ENCODE measurements at places on chromosomes 16 and 17.

DNA sequence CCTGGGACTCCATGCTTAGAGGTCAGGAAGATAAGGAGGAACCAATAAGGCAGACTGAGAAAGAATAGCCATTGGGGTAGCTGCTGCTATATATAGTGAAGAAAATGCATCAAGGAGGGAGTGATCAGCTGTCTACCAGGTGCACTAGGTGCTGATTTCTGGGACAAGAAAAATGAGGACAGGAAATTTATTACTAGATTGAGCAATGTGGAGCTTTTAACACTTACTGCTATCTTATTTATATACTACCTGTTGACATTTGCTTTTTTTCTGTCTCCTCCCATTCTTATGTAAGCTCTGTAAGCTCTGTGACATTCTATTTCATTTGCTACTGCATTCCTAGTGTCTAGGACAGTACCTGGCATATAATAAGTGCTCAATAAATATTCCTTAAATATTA lies 53.7 kb upstream of the DHX40 start:
- DNase-seq = no peak

DNA sequence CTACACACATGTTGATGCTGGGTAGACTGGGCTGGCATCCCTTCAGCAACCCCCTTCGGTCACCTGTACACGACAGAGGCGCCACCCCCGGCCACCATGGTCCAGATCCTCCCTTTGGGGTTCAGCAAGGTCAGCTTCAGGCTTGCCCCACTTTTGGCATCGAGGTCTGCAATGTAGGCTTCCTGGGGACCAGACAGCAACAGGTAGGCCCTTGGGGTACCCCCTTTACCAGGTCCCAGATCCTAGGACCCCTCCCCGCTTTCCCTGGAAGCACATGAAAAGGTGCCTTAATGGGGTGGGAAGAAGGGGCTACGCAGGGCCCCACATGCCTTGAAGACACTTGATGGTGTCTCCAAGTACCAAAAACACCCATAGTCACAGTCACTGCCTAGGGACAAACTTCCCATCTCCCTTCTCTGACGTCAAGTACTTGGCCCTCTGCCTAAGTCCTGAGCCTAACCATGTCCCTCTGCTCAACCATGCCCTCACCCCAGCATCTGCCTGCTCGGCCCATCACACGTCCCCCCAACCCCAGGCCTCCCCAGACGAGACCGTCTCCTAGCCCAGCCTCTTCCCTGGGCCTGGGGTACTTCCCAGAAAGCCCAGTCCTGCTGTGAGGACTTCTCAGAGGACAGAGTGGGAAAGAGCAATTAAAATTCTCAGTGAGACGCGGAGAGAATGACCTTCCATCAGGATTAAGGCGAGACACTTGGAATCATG lies 12.1 kb downstream of the ACLY start:
- no peak for DNase-seq

DNA sequence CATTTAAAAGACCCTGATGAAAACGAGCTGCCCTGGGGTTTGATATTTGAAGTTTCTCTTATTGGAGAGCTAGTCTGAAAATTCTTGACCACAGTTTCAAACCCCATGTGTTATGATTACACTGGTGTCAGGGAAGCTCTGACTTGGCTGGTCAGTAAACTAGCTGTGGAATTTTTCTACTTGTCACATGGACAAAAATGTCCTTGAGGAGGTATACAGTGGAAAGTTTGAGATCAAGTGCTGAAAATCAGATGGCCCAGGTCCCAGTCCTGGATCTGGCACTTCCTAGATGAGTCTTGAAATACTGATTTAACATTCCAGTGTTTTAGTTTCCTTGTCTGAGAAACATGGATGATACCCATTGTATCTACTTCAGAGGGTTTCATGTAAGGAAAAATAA lies 30.7 kb upstream of the SOX9 start:
- no peak for DNase-seq

GRCh38 chr16:66587881-66588600 lies 8.8 kb downstream of the CMTM2 start:
- DNase-seq = no peak

DNA sequence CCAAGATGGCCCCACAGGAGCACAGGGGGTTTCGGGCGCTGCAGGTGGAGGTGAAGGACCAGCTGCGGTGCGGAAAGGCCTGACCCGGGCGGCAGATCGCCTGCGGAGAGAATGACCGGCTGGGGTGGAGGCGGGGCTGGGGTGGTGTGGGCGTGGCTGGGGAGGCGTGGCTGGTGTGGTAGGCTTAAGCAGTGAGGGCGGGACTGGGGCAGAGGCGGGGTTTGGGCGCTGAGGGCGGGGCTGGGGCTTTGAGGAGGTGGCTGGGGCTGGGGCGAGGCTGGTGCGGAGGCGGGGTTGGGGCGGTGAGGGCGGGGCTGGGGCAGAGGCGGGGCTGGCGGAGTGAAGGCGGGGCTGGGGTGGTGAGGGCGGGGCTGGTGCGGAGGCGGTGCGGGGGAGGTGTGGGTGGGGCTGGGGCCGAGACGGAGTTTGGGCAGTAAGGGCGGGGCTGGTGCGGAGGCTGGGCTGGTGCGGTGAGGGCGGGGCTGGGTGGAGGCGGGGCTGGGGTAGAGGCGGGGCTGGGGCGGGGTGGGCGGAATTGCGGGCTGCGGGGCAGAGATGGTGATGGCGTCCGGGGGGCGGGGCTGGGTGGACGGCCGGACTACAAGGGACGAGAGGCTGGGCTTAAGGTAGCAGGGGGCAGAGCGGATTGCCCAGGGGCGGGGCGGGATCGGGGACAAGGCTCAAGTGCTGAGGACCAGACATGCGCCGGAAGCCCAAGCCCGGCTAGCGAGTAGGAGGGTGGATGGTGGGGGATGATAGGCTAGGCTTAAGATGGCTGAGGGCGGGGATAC lies 9.9 kb upstream of the GSDMA start:
- peak; percentile 99 for DNase-seq
